Islet precursor cell (in vitro differentiated cells): ENCODE measurements at places on chromosomes 2 and 18.

DNA sequence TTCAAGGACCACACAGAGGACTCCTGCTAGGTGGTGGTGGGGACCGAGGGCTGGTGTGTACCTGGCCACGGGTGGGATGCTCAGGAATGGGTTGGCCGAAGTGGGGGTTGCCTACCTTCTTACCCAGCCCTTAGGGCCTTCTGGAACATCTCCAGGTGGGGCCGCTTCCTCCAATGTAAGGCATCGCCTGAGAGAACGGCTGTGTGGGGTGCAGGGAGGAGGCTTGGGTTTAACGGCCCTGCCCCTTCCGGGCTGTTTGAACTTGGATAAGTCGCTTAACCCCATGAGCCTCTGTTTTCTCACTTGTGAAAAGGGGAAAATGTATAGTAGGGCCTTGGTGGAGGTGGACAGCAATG lies 35.0 kb downstream of the EMILIN2 start:
- DNase-seq, result peak; percentile 33

DNA sequence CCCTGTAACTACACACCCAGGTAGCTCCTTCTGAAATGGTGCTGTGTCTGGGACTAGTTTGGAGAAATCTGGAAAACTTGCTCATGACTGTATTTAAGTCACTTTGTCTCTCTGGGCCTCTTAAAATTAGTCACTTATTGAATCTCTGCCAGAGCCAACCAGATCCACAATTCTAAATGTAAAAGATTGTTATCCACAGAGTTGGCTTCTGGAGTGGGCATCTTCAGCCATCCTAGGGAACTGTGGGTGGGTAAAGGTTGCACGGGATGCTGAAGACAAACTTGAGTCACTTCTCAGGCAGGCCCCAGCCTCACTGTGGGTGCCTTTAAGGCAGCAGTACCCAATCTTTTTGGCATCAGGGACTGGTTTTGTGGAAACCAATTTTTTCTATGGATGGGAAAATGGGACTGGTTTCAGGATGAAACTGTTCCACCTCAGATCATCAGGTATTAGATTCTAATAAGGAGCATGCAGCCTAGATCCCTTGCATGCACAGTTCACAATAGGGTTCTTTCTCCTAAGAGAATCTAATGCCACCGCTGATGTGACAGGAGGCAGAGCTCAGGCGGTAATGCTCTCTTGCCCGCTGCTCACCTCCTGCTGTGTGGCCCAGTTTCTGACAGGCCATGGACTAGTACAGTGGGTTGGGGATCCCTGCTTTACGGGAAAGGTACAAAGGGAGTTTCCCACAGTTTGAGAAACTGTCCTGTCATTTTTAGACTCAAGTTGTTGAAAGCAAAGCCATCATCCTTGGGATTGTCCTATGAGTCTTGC lies 98.3 kb upstream of the SPRED2 start:
- no peak for DNase-seq

DNA sequence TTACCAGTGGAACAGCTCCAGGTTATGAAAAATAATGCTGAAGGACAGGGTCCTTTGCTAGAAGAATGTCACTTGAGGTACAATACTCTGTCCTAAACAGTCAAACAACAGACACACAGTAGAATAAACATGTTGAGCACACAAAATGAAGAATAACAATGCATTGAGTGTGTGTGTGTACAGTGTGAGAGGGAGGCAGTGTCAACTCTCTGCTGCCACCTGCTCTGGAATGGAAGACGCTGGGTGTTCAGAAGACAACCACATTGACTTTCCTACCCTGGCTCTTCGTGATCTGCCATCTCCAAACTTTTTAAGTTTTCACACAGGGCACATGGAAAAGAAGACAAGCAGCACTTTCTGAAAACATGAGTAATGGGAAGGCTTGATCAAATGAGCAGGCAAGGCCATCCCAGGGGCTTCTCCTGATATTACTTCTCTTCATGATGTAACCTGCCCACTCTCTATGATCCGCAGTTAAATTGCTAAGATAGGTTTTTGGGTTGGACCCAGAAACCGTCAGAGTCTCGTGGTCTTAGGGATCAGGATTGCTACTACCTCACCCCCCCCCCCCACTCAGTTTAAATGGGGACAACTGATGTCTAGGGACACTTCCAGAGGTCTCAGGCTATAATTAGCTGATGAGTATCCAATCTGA lies 533.2 kb upstream of the TNP1 start:
- no peak for DNase-seq

GRCh38 chr2:212154477-212154878 lies 384.1 kb downstream of the ERBB4 start:
- no peak for DNase-seq

GRCh38 chr2:170922634-170923494 lies 6.2 kb upstream of the GORASP2 start:
- no peak for DNase-seq

DNA sequence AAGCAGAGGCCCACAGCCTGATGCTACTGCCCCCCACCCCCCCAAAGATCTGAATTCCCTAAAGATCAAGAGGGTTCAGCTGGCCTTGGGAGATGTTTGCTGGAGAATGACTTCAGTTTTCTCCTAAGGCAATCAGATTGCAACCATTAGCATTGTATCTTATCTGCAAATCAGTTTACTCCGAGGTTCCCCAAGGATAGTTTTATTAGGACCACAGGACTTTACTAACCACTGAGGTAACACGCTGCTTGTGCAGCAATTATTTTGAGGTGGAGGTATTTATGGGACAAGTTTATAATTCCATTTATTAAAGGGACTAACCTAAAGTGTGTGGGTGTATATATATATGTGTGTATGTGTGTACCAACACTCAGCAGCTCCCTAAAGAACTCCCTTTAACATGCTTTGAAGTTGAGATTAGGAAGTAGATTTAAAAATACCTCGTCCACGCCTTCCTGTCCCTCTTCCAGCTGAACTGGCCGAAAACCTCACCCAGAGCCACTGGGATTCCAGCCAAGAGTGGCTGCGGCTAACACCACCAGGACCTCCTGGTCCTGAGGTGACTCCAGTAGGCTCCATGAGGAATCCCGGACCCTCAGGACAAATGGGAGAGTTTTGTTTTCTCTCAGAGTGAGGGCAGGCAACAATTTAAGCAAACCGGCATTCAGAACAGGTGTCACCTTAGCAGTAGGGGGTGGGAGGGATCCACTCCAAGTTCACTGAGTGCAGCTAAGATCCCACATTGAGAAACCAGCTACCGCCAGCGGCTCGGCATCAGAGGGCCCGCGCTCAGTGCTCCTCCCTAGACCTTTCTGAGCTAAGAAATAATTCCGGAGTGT lies 3.0 kb upstream of the DLX1 start:
- no peak for DNase-seq

GRCh38 chr2:118980573-118980972 lies 38.6 kb downstream of the MARCO start:
- peak; percentile 37 for DNase-seq

GRCh38 chr2:121836611-121837010 lies 81.2 kb downstream of the TSN start:
- DNase-seq, result no peak

DNA sequence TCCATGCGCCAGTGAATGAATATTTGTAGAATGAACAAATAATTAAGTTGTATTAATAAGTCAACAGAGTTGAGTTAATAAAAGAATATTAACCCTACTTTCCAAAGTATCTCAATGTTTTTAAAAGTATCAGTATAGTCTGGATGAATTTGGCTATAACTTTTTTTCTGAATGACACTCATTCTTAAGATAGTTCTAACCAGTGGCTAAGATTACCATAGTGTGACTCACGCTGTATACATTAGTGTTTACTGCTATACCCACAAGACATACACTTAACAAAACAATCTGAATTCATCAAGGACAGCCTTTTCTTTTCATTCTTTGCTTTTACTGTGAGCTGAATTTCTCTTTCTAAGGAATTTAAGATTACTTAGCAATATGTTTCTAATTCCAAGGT lies 77.0 kb upstream of the PDE1A start:
- no peak for DNase-seq

DNA sequence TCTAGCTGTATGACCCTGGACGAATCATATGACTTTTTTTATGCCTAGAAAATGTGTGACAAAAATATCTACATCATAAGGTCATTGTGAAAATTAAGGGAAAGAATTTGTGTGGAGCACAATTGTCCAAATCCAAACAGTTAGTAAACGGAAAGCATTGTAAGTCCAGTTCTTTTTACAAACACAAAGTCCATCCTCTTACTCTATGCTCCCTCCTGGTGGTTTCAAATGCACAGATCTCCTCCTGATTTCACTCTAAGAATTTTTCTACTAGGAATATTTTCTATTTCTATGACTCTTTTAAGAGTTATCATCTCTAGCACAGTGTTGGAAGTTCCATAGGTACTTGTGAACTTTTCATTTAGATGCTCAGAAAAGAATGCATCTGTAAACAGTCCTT lies 125.2 kb upstream of the ARL5A start:
- DNase-seq, result no peak

DNA sequence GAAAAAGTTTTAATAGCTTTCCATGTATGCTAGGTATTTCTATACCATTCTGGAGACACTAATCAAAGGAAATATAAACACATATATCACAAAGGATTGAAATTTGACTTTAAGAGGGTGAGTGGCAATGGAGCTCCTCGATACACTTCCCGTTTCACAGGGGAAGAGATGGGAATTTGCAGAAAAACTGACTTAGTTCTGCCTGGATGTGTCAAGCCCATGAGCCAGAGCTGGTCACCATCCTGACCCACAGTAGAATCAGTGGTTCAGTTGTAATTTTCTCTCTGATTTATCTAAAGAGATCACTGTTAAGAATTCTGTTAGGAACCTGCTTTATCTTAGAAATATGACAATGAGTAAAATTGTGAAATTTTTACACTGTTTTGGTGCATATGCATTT lies 34.2 kb downstream of the PLCL1 start:
- no peak for DNase-seq

DNA sequence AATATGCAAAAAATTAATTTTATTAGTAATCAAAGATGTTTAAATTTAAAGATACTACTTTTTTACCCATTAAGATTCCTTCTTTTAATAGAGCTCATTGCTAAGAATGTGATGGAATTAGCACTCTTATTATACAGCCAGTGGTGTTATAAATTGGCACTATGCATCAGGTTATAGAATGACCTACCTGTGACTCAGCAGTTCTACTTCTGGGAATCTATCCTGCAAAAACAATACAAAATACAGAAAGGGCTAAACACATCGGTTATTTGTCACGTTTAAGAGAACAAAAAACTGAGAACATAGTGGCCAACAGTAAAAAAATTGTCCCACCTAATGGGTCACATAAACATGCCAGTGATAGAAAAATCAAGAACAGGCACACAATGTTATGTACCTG lies 9.4 kb upstream of the ADD2 start:
- DNase-seq, result no peak

DNA sequence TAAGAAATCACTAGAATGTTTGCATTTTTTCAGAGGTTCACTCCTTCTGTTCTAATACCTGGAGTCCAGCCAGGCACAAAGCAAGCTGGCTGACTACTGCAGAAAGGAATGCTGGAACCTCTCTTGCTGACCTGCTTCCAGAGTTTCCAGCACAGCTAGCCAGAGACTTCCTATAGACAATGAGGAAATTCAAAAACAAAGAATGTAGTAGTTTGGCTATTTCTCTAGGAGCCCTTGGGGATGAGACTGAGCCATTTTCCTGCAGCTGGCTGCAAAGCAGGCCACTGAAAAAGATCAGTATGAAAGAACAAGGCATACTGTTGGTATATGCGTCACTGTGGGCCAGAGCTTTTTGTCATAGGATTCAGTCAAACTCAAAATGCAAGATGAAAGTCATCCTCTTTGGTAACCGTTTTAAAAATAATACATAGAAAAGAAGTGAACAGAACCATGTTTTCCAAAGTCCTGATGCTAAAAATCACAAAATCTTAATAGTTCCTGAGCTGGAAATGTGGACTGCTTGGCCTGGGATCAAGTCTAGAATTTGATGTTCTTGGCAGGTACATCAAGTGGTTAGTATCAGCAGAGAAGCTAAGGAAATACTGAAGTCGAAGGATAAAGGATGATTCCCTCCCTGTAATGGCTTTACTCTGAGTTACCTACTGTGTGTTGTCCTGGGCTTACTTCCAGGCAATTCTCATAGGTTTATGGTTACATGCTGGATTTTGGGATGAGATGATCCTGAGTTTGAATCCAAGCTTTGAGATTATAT lies 9.0 kb upstream of the DSEL start:
- DNase-seq, result peak; percentile 95

GRCh38 chr2:172374318-172375240 lies 52.8 kb upstream of the ITGA6 start:
- no peak for DNase-seq

DNA sequence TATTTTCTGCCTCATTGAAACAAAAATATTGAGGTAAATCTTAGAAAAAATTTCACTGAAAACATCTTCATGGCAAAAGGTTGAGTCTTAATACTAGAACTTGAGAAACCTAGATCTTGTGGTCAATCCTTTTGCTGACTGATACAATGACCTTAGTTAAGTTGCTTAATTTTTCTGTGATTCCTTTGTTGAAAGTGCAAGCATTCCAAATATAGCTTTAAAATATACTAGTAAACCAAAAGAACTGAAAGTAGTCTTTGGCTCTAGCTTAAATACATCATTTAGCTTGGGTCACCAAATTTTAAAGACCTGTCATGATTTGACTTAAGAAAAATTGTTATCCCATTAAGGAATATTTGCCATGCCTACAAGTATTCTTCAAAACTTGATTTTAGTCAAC lies 16.7 kb downstream of the BMP10 start:
- no peak for DNase-seq

DNA sequence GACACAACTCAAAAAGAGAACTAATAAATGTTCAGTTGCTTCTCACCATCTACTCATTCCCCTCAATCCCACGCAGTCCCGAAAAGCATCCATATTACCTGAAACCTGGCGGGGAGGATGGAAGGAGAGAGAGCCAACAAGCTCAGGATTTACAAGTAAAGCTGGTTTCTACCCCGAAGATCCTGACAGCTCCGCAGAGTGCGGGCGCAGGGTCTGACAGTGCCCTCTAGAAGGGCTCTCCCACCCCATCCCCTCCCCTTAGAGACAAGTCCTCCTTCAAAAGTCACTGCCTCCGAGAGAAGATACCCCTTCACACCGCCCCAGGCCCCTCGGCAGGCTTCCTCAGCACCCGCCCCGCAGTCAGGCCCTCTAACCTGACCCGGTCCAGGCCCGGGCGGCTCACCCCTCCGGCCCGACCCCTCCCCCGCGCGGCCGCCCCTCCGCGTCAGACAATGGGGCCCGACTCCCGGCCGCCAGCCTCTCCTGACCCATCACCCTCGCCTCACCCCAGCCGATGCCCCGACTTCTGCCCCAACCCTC lies 550 bp downstream of the RAB1A start:
- peak; percentile 72 for DNase-seq

DNA sequence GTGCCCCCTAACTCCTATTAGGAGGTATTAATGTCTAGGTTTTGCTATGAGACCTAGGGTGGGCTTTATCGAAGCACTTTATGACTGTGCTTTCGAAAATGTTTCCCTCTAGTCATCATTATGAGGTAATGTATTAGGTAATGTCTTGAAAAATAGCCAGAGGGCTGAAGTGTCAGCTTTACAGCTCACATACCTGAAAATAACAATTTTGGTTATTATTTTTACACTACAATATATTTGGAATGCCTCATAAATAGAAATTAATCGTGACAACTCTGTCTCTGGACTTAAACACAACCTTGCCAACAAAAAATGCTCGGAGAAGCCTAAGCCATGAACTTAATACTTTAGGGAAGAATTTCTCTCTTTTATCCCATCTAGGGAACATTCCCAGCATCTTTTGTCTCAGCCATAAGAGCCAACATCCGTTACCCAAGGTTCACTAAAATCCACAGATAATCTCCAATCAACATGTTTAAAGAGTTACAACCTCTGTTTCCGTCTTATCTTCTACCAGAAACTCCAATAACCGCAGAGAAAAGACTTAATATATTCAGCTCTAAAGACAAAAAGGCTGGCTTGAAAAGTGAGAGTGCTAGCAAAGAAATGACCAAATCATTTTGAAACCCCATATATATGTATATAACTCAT lies 130.9 kb upstream of the RND3 start:
- DNase-seq, result no peak
